ENCODE measurements at places on chromosomes 3 and 15.

DNA sequence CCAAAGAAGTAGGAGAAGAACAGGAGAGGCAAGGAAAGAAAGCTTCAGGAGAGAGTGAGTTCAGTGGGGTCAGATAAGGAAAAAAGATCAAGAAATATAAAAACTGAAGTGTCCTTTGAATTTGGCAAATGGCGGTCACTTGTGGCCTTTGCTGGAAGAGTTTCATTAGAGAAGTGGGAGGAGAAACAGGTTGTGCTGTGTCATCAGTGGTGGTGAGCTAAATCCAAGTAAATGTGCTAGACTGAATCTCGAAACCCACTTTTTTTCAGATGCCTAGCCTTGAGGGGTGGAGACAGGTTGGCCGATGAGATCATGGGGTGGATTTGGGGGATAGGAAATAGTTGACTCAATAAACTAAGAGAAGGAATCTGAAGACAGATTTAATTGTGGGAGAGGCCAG, 43.7 kb downstream of the CHRD start:
- no peak for DNase-seq

DNA sequence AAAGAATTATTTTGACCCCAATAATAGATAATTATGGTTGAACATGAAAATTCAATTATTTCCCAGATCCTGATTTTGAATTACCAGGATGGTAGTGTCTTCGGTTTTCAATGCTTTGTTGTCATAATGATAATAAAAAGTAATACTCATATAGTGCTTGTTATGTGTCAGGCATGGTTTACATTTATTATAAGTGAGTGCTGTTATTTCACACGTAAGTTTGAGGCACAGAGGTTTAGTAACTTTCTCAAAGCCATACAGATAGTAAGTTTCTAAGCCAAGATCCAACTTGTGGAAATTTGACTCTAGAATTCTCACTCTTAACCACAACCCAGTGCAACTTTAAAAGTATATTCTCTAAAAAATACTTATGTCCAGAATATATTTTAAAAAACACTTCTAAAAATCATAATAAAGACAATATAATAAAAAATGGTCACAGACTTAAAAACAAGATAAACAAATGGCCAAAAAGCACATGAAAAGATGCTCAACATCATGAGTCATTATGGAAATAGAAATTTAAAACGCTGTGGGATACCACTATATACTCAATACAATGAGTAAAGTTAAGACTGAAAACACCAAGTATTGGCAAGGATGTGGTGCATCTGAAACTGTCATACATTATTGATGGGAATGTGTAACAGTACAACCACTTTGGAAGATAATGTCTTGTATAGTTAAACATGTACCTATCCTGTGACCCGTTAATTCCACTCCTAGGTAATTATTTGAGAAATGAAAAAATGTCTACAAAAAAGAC, 45.2 kb downstream of the SPRED1 start:
- DNase-seq, result no peak

DNA sequence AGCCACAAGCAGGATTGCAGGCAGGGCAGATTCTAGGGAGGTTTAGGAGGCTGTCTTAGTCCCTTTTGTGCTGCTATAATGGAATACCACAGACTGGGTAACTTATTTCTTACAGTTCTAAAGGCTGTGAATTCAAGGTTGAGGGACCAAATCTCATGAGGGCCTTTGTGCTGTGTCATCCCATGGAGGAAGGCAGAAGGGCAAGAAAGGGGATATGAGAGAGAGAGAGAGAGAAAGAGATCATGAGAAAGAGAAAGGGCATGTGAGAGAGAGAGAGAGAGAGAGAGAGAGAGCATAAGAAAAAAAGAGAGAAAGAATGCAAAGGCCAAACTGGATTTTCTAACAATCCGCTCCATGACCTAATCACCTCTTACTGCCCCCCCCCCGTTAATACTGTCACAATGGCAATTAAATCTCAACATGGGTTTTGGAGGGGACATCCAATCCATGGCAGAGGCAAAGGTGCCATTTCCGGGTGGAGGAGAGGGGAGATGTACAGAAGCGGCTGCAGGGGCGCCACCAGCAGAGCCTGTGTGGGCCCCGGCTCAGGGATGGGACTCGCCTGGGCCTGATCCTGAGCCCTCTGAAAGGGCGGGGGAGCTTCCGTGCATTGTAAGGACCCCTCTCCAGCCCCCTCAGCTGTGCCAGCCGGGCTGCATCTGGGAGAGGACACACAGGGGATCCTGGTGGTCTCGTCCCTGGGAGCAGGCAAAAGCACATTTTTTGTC, 20.5 kb downstream of the MRPS11 start:
- DNase-seq, result no peak

GRCh38 chr3:207973-208372, 11.4 kb downstream of the CHL1 start:
- DNase-seq, result no peak

DNA sequence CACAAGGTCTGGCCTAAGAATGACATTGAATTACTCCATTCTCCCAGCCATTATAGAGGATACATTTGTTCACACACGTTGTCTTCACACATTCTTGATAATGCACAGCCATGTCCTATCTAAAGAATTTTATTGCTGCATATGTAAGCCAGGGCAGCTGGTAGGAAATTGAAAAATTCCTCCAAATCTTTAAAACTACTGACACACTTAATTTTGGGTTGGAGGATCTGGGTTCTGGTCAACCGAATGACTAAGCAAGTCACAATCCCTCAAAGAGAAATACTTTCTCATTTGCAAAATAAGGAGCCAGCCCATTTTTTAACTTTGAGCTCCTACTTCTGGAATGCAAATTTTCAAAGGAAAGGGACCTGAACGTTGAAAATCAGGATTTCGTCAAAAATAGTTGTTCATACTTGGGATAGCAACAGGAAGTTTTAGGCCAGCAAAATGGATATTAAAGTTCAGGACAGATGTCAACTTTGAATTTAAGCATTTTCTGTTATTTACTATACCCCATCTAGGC, 638.3 kb downstream of the NTRK3 start:
- no peak for DNase-seq

DNA sequence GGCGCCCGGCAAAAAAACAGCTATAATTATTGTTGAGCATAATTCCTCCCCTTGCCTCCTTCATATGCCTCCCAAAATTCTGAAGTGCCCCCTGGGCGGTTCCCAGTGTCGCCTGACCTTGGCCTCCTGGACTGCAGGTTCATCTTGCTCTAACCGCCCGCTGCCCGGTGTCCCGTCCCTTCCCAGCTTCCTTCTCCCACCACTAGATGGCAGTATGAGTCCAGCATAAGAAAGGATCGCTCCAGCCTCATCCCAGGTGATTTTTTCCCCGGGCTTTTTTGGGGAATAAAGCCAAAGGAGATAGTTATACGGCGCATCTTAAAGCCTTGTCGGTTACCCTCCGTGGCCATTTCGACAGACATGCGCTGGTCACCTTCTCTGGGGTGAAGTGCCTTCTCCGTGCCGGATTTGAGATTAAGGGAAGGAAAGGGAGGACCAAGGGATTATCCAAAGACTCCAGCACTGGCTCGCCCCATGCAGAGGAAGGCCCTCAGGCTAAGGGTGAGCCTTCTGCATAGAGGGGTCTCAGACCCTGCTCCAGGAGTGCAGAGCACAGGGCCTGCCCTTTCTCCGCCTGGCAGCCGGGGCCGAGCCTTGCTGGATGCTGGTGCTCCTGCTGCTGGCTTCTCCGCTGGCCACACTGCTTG, 45.8 kb upstream of the TRA2B start:
- peak; percentile 67 for DNase-seq

- peak; percentile 36 for DNase-seq
Measured at GRCh38 chr3:124887177-124887931, at the start of gene ITGB5. Gene ITGB5 (minus strand): TSS chr3:124887365. CDS start chr3:124887000, 365 bp downstream.

DNA sequence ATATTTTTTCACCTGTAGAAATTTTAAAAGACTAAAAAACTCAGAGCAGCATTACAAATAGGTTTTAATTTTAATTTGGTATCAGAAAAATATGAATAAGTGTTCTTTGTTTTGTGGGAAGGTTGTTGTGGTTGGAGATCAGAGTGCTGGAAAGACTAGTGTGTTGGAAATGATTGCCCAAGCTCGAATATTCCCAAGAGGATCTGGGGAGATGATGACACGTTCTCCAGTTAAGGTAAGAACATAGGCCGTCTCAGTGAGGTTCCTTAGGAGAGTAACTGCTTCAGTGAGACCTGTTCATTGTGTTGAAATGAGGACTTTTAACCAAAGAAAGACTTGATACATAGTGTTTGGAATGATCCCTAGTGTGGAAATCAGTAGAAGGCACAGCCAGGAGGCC, 44.8 kb downstream of the OPA1 start:
- no peak for DNase-seq

DNA sequence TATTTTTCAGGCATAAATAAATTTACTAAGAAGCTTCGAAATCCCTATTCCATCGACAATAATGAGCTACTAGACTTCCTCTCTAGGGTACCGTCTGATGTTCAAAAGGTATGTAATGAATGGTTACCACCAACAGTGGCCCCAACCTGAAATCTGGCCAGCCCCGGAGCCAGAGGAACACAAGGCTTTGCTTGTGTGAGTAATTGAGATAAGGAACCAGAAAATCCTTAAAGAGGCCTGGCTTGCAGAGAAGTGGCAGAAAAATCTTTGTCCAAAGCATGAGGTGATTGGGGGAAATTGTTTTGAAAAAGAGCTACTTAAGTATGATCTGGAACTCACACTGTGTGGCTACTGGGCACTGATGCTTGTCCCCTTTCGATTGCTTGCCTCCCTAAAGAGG, 245.3 kb downstream of the MCTP2 start:
- DNase-seq, result no peak

GRCh38 chr15:101672298-101672697, 20.1 kb upstream of the TM2D3 start:
- DNase-seq, result no peak

DNA sequence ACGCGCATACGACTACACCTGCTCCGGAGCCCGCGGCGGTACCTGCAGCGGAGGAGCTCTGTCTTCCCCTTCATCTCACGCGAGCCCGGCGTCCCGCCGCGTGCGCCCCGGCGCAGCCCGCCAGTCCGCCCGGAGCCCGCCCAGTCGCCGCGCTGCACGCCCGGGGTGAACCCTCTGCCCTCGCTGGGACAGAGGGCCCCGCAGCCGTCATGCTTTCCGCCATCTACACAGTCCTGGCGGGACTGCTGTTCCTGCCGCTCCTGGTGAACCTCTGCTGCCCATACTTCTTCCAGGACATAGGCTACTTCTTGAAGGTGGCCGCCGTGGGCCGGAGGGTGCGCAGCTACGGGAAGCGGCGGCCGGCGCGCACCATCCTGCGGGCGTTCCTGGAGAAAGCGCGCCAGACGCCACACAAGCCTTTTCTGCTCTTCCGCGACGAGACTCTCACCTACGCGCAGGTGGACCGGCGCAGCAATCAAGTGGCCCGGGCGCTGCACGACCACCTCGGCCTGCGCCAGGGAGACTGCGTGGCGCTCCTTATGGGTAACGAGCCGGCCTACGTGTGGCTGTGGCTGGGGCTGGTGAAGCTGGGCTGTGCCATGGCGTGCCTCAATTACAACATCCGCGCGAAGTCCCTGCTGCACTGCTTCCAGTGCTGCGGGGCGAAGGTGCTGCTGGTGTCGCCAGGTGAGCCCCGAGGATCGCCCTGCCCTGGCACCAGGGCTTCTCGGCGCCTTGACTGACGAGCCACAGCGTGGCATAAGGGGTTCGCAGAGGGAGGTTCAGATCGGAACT, 420 bp downstream of the SLC27A2 start:
- DNase-seq, result peak; percentile 48

DNA sequence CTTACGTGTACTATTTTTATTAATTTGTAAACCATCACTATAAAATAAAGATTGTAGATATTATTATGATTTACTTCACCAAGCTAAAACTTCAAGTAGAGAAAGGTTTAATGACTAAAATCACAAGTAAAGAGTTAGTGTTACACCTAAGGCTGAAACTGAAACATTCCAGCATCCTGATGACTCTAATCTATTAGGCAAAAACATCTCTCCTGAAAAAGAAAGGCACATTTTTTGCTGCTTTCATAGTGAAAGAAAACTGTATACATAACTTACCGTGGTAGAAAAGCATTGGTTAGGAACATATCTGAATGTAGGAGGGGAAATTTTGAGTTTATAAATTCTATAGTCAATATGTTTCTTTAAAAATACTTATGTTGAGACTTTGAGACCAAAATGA, 35.4 kb downstream of the CCDC191 start:
- no peak for DNase-seq

DNA sequence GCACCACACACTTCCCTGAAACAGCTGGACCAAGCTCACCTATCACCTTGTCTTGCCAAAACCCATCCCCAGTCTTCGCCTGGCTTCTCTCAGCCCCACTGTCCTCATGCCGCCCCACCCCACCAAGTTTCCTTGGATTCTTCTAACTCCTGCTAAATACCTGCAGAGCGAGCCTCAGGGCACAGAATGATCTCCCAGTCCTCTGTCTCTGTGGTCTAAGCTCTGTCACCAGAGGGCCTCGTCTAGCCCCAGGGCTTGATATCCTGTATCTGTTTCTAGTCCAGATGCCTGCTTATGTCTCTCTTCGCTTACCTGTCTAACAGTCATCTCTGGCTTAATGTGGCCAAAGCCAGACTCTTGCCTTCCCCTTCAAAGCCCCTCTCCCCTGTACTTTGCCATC, 9.7 kb downstream of the CCDC12 start:
- DNase-seq, result no peak

GRCh38 chr15:49895347-49896223, 223.4 kb downstream of the ATP8B4 start:
- DNase-seq, result no peak

DNA sequence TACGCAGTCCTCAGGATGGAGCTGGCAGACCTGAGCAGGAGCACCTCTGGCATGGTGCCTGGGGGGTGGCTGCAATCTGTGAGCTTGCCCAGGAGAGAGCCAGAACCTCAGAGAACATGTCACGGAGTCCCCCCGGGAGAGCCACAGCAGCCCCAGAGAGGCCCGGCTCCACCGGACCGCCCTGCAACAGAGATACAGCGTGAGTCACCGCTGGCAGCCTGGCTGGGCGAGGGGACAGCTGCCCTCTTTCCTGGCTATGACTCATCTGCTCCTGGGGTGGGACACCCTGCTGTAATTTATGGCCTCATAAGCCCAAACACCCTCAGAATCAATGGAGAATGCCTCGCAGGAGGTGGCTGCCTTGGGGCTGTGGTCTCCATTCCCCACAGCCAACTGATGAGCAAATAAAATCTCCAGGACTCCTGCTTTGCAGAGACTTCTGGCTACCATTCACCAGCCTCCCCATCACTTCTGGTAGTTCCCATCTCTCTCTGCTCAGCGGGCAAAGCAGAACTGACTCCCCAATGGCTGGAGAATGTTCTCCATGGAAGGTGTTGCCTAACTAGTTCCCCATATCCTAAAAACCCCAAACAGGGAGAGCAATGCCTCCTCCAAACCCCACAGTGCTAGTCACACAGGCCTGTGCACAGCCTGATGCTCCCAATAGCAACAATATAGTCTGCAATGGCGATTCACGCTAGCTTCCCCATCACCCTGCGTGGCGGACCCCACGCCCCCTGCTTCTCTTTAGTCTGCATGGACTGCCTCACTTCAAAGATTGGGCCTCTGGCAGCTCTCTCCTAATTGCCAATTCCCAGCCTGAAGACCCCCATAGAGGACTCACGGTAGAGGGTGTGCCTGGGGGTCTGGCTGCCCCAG, 21.6 kb downstream of the ACSBG1 start:
- no peak for DNase-seq

GRCh38 chr3:161212906-161213305, 8.2 kb upstream of the NMD3 start:
- DNase-seq, result no peak

Data from germinal center (tissue), 1 donor.